Activated naive CD8-positive, alpha-beta T cell treated with anti-CD3 and anti-CD28 coated beads, Interleukin-2, amount 50 U/mL, for 24 hours (primary cell): ENCODE measurements at places on chromosomes 16 and 17.

DNA sequence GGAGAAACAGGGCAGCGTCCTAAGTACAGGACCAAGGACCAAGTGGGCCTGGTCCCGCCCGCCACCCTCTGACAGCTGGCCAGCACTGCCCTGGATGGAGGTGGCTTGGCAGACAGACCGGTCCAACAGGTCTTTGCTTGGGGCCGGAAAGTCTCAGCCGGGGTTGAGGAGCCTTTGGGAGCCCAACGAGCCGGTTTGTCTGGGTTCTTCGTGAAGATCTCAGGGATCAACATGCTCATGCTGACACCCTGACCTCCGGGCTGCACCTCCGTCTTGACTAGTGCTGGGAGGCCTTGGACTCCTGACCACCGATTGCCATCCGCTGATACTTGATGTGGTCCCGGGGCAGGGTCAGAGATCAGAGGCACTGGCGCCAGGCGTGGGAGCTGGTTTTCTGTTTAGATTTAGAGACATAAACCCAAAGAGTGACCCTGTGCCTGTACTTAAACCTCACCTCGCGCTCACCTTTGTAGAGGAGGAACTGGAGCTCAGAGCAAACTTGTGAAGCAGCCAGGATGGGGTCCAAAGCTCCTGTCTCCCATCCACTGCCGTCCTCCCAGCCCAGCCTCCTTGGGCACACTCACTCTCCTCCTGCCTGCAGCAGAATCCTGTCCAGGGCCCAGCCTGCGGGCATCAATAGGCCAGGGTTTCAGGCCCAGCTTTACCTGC is 92.1 kb upstream of the GSE1 start:
- no peak for DNase-seq

GRCh38 chr17:49871211-49871610 is 23.3 kb upstream of the TAC4 start:
- no peak for DNase-seq

DNA sequence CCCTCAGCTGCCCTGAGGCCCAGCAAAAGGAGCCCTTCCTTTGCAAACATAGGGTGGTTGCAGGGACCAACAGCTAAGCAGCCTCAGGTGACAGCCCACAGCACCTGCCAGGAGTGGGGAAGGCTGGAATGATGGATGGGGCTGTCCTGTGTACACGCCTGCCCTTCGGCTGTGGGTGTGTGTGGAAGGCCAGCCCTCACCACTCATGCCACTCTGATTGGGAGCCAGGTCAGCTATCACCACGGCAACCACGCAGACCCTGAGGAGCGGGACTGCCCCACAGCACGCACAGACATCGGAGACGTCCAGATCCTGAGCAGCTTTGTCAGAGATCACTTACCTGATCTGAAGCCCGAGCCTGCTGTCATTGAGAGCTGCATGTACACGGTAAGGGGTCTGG is 11.9 kb downstream of the PIPOX start:
- DNase-seq = no peak

- no peak for DNase-seq
Measured at GRCh38 chr16:47592232-47592631, 131.1 kb downstream of the PHKB start.

DNA sequence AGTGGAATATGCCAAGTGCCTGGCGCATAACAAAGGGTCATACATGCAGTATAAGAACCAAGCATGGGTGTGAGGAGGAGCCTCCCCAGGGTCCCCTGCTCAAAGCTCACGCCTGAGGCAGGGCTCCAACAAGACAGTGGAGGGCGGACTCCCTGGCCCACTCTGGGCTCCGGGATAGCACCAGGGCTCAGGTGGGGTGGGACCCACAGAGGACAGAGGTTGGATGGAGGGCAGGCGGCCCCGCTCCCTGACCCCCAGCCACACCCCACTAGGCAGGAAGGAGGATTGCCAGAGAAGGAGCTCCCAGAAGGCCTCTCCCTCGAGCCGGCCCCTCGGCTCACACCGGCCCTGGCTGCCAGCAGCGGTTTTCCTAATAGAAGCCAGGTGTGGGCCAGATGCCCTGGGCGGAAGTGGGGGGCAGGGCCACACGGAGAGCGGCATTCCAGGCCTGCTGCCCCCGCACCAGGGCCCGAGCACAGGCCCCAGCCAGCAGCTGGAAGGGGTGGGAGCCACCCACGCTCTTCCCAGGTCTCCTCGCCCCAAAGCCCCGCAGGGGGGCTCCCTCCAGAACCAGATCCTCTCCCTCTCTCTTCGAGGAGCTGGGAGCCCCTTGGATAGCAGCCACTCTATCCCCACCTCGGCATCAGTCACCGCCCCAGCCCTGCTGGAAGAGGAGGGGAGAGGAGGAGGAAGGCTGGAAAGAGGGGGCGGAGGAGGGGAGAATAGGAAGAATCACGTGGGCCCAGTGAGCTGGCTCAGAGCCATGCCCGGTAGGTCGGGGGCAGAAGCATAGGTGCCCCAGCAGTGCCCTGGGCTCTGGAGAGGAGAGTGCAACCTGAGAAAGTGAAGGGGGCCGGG is 21.0 kb downstream of the VASN start:
- no peak for DNase-seq

GRCh38 chr16:11819798-11820197 is 22.7 kb upstream of the ZC3H7A start:
- no peak for DNase-seq

DNA sequence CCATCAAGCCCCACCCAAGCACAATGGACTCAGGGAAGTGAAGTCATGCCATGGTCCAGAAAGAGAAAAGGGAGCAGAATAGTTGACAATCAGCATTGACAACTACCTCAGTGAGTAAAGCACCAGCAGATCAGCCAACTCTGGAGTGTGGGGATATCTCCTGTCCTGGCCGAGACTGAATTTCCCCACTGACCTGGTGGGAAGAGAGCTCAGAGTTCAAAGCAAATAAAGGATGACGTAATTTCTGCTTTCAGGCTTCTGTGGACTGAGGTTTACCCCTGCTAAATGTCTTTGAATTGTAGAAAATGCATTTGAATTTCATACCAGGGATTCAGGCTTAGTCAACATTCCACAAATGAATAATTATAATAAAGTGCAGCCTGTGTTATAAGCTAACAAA is 152.9 kb downstream of the CBLN1 start:
- DNase-seq = no peak

DNA sequence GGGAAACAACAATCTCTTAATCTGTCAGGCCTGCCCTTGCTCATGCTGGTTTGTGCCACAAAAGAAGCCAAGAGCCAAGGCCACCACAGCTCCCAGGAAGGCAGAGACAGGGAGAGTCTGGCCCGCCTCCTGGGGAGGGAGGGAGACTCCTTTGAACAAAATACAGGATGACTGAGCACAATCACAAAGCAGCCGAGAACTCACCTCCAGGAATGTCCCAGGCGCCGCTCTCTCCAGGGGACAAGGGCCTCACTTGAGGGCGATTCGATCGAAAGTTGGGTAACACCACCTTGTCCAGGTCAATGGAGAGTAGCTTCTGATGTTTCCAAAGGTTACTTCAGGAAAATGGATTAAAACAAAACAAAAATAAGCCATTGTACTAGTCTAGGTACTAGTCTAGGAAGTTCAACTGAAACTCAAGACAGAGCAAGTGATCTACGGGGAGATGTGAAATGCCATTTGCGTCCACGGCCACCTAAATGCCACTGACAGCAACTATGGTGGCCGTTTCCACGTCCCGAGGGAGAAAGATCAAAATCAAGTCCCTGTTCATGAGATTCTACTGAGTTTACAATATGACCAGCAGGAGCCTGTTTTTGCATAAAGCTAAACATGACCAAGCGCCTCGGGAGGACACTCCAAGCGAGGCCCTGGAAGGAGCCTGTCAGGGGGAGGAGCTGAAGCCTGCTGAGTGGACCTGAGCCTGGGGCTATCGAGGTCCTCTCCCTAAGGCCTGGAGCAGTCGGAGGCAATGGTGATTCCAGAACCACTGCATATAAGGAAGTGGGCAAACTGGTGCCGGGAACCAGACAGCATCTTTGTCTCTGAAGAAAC is 13.4 kb upstream of the SLC38A8 start:
- no peak for DNase-seq

GRCh38 chr16:68402748-68403040 is 45.6 kb downstream of the SMPD3 start:
- DNase-seq = no peak

- DNase-seq = no peak
Measured at GRCh38 chr16:11964761-11965551, at the start of gene TNFRSF17. TSS of gene TNFRSF17 (plus strand) at chr16:11965210. CDS start at chr16:11965325, 115 bp downstream.

- no peak for DNase-seq
Measured at GRCh38 chr16:55971447-55971846, 96.3 kb upstream of the CES5A start.

- no peak for DNase-seq
Measured at GRCh38 chr17:43125967-43126910, 1.1 kb upstream of the BRCA1 start.

DNA sequence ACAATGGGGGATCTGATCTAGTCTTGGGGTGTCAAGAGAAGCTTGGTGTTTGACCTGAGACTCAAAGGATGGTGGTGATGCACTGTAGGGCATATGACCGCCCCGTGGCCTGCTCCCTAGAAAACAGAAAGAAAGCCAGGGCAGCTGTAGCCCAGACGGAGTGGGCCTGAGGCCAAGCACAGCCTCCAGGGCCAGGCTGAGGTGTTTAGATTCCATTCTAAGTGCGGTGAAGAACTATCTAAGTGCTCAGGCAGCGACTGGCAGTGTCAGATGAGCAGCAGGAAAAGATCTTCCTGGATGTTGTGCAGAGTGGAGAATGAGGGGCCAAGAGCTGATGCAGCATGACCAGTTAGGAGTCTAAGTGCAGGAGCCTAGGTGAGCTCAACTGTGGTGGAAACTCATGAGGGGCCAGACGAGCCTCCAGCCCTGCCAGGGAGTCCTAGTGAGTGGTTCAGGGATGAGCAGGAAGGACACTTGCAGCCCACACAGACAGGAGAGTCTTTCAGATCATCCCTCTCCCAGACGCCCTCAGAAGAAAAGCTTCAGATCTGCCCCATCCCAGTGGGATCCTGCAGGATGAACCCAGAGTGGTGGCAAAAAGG is 314.2 kb upstream of the CCL2 start:
- no peak for DNase-seq

- DNase-seq = no peak
Measured at GRCh38 chr17:83091257-83092141, 12.1 kb downstream of the METRNL start.
